ENCODE measurements at places on chromosomes 3 and 15. TPM values are rescaled to one million over a fixed set of nuclear protein-coding genes. Genes with fewer than 3 reads are reported as not detected.

DNA sequence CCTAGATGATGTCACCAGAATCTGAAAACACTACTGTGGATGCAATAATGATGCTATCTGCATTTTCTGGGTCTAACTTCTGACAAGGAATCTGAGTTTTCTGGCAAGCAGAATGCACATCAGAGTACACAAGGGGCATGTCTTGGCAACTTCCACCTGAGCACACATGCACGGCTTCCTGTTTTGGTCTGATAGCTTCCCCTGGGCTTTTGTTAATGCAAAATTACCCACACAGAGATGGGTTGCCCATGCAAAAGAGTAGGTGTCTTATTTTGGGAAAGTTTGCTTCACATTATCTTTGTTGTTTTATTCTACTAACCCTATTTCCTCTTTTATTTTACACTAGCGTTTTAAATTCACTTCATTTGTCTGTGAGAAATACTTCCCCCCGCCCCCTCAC, 74.2 kb upstream of the SATB1 start:
- no peak for DNase-seq

The NME9 gene
- total RNA-seq = not detected

The SEMA3G gene
- 0.77 TPM for total RNA-seq

DNA sequence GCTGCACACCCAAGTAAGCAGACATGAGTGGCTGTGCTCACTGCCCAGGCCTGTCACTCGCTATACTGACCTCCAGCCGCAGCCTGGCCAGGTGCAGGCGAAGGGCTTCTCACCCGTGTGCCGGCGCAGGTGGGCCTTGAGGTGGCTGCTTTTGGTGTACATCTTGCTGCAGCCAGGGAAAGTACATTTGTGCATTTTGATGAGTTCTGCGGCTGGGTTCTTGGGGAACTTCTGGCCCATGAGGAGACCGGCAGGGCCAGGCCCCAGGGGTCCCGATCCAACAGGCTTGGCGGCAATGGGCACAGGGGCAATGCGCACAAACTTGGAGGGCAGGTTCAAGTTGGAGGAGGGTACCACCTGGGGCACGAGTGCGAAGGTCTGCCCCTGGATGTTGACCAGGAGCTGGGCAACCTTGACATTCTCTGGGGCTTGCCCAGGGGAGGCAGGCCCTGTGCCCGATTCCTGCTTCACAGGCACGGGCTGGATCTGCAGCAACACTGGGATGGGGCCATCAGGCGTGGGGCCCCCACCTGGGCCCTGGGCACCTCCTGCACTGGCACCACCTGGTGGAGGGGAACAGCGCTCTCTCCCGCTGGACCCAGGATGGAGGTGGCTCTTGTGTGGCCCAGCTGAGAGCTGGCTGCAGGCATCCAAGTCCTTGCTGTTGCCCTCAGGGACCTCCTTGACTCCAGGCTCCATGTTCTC, 5.3 kb downstream of the KLF15 start:
- no peak for DNase-seq

GRCh38 chr3:197600796-197601565, 45.2 kb upstream of the BDH1 start:
- DNase-seq = no peak
